ENCODE measurements at places on chromosomes 7 and 10. TPM values are rescaled to one million over a fixed set of nuclear protein-coding genes. Genes with fewer than 3 reads are reported as not detected.

The TAS2R3 gene
- 2.8 TPM for total RNA-seq

The FAM13C gene
- 2.1 TPM for total RNA-seq

The CRYGN gene
- not detected for total RNA-seq

The LFNG gene
- total RNA-seq = 105 TPM

The ZNF117 gene
- total RNA-seq = 2.9 TPM

The CLDN12 gene
- total RNA-seq = 48.6 TPM

The GPRIN2 gene
- total RNA-seq = 0.96 TPM

The TEX36 gene
- total RNA-seq = not detected

The C1GALT1 gene
- 51.2 TPM for total RNA-seq

The POLR2J2 gene
- total RNA-seq = 12.1 TPM

The GDF10 gene
- not detected for total RNA-seq

The FGFBP3 gene
- total RNA-seq = 0.69 TPM

The CLDN3 gene
- 0.83 TPM for total RNA-seq

The PCGF5 gene
- total RNA-seq = 17.6 TPM

The WNT16 gene
- not detected for total RNA-seq

The CWF19L1 gene
- total RNA-seq = 30.0 TPM

Data from mammary epithelial cell (primary cell).